ENCODE measurements at places on chromosomes 5 and 9.

GRCh38 chr9:107534510-107535078 lies 45.0 kb upstream of the KLF4 start:
- DNase-seq = no peak

GRCh38 chr9:122816163-122816867 lies 12.1 kb downstream of the PDCL start:
- no peak for DNase-seq

DNA sequence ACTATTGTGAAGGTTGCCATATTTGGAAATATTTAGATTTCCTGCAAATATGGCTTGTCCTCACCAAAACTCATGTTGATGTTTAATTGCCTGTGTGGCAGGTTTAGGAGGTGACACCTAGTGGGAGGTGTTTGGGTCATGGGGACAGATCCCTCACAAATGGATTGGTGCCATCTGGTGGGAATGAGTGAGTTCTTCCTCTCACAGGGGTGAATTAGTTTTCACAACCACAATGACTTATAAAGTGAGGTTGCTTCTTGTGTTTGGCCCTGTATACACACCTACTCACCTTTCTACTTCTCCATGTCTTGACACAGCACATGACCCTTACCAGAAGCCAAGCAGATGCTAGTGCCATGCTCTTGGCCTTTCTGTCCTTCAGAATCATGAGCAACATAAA lies 41.1 kb downstream of the ISOC1 start:
- no peak for DNase-seq

DNA sequence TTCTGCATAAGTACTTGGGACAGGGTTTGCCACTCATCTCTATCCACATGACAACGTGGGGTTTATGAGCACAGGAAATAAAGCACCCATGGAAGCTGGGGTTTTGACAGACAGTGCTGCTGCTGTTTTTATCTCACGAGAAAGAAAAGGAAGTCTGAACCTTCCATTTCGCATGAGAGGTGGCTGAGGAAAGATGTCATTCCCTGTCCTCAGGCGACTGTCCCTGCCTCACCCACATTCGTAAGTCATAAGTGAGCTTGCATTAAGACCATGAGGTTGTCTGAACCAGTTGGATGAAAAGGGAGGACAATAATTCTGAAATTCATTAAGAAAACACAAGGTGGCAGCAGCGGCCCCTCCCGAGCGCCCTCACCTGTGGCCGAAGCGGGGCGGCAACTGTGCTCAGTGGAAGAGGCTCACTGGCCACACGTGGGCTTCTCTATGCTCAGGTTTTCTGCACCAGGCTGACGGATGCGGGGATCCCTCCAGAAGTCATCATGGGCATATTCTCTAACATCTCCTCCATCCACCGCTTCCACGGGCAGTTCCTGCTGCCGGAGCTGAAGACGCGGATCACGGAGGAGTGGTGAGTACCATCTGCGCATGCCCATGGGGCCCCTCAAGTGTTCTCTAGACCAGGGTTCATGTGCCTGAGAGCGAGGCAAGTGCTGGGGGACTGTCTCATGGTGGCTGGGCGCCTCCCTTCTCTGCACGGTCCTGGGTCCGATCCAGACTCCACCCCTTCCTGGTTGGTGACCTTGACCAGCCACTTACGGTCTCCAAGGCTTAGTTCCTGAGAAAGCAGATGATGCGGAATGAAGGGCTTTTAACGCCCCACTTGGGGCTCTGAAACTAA lies 54.7 kb upstream of the SUSD3 start:
- DNase-seq = peak; percentile 64

- no peak for DNase-seq
Measured at GRCh38 chr9:136235171-136235570, 10.4 kb downstream of the QSOX2 start.

- DNase-seq = no peak
Measured at GRCh38 chr5:131288328-131288727, 24.5 kb downstream of the CDC42SE2 start.

- DNase-seq = no peak
Measured at GRCh38 chr5:2553611-2554010, 197.9 kb downstream of the IRX2 start.

- DNase-seq = no peak
Measured at GRCh38 chr9:81534138-81534875, 155.0 kb downstream of the TLE1 start.

DNA sequence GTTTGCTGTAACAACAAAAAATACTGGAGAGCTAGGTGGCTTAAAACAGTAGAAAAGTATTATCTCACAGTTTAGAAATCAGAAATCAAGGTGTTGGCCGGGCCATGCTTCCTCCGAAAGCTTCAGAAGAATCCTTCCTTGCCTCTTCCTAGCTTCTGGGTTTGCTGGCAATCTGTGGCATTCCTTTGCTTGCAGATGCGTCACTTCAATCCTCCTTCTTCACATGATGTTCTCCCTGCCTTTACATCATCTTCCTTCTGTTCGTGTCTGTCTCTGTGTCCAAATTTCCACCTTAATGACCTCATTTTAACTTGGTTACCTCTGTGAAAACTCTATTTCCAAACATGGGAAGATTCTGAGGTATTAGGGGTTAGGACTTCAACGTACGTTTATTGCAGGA lies 90.4 kb upstream of the CHD1 start:
- no peak for DNase-seq

Measured in GM12891 (cell line).